ENCODE measurements at places on chromosomes 7 and 10. TPM values are rescaled to one million over a fixed set of nuclear protein-coding genes. Genes with fewer than 3 reads are reported as not detected.

DNA sequence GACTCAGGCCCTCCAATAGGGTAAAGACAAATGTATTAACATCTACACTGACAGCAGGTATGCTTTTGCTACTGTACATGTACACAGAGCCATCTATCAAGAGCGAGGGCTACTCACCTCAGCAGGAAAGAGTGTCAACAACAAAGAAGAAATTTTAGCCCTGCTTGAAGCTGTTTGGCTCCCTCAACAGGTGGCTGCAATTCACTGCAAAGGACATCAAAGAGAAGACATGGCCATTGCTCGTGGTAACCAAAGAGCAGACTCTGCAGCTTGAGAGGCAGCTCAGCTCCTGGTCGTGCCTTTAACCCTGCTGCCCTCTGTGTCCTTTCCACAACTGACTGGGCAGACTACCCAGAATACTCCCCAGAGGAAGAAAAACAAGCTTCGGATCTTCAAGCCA lies 5.1 kb downstream of the AKR1B15 start:
- DNase-seq = peak; percentile 28

GRCh38 chr10:24873281-24873683 lies 79.1 kb downstream of the PRTFDC1 start:
- DNase-seq = peak; percentile 93

- DNase-seq = peak; percentile 95
These were observed 233.9 kb downstream of the DNAJB6 start for GRCh38 chr7:157570531-157571200.

- no peak for DNase-seq
These were observed 3.5 kb upstream of the CPA4 start for GRCh38 chr7:130289478-130289877.

GRCh38 chr7:50988465-50988864 lies 205.8 kb upstream of the GRB10 start:
- DNase-seq = no peak

DNA sequence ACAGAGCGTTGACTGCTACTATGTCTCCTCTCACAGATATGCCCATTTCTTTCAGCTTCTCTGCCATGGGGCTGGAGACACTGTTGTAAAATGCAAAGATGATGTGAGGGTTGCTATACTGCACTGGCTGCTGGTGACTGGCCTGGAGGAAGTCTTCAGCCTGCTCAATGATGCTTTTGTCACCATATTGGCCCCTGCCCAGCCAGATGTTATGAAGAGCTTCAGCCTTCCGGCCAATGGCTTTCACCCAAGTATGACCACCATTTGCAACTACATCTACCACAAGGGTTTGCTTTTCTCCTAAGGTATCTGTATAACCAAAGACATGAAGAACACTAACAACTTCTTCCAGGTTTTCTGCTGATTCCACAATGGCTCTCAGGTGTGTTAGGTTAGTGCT lies 1.6 kb downstream of the C7orf25 start:
- peak; percentile 58 for DNase-seq

DNA sequence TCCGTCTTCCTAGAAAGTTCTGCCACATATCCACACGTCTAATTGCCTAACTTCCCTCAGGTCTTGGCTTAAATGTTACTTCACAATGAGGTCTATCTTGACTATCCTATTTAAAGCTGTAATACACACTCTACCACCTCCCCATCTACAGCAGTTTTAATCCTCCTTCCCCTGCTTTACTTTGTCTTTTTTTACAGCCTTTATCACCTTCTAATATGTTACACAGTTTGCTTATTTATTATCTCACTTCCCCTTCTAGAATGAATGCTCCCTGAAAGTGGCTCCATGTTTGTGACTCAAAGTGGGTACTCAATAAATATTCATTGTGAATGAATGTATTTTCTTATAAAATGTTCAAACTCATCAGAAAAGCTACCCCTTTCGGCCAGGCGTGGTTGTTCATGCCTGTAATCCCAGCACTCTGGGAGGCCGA lies 13.6 kb upstream of the MICU1 start:
- DNase-seq = no peak

DNA sequence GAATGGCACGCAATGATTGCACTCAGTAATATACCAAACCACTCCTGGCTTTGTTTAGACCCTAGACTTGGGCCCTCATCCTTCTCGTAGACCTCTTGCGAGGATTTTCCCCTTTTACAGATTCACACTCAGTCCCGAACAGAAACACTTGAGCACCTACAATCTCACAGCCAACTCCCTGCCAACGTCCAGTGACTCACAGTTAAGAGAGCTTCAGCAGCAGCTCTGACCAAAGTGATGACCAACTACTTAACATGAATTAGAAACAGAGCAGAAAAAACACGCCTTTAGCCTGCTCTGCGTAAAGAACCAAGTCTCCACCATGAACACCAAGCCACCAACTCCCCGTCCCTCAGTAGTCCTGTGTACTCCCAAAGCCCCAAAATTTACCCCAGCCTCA lies 2.2 kb downstream of the DNAJC30 start:
- peak; percentile 49 for DNase-seq

- DNase-seq = peak; percentile 41
These were observed 7.3 kb upstream of the KLHDC10 start for GRCh38 chr7:130063036-130063435.

- no peak for DNase-seq
These were observed 1247.1 kb downstream of the GATA3 start for GRCh38 chr10:9301554-9301953.

SCD gene
- total RNA-seq = 68.3 TPM

TET1 gene
- 6.1 TPM for total RNA-seq

CLRN3 gene
- total RNA-seq = not detected

PDE1C gene
- total RNA-seq = 19.1 TPM

CPEB3 gene
- total RNA-seq = 0.72 TPM

NCOA4 gene
- 111 TPM for total RNA-seq

FAM237B gene
- total RNA-seq = not detected
